ENCODE measurements at places on chromosomes 7 and 10. TPM values are rescaled to one million over a fixed set of nuclear protein-coding genes. Genes with fewer than 3 reads are reported as not detected.

- peaks cover 24% of the 10 kb centered on the region for H3K4me1 ChIP-seq
- H3K27ac ChIP-seq: peak overlapping the region; percentile 95
- no peaks in the 10 kb centered on the region for H3K36me3 ChIP-seq
- peak; percentile 56 for DNase-seq
- no peaks in the 10 kb centered on the region for H3K27me3 ChIP-seq
These were observed 934 bp downstream of the PRTFDC1 start for GRCh38 chr10:24951201-24952142.

DNA sequence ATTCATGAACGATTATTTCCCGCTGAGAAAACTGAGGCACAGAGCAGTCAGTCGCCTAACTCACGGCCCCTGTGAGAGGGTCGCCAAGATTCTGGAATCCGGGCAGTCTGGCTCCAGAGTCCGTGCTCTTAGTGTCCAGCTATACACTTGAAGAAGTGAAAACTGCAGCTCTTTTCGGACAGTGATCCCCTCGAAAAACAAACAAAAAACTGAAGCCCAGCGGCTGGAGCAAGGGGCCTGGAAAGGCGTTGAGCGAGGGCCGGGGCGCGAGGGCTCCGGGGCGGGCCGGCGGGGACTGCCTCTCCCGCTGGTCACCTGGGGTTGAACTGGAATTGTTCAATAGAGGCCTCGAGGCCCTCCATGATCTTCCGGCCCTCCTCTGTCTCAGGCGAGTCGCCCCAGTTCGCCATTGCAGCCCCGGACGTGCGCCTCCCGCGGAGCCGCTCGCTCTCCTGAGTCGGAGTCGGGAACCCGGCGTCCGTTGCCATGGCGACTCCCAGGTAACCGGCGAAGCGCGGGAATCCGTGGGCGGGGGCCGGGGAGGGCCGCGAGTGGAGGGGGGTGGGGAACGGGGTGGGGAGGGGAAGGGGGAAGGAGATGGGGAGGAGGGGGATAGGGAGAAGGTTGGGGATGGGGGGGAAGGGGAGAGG is 881 bp downstream of the C10orf67 start:
- peaks cover 3% of the 10 kb centered on the region for H3K27me3 ChIP-seq
- H3K36me3 ChIP-seq: no peaks in the 10 kb centered on the region
- H3K27ac ChIP-seq: no peak overlapping the region
- H3K4me3 ChIP-seq: peak overlapping the region; percentile 63
- DNase-seq: peak; percentile 89

CCNY gene
- total RNA-seq: 68.2 TPM

GRCh38 chr10:50622706-50623662 is 772 bp downstream of the SGMS1 start:
- H3K4me1 ChIP-seq: peaks cover 27% of the 10 kb centered on the region
- no peaks in the 10 kb centered on the region for H3K27me3 ChIP-seq
- H3K4me3 ChIP-seq: peak overlapping the region; percentile 71
- no peak for DNase-seq
- H3K27ac ChIP-seq: no peak overlapping the region
- no peaks in the 10 kb centered on the region for H3K36me3 ChIP-seq

GRCh38 chr7:86790383-86790782 is 146.7 kb downstream of the GRM3 start:
- no peak overlapping the region for H3K27ac ChIP-seq
- H3K4me1 ChIP-seq: no peaks in the 10 kb centered on the region
- no peaks in the 10 kb centered on the region for H3K36me3 ChIP-seq
- H3K27me3 ChIP-seq: no peaks in the 10 kb centered on the region
- DNase-seq: no peak

DNA sequence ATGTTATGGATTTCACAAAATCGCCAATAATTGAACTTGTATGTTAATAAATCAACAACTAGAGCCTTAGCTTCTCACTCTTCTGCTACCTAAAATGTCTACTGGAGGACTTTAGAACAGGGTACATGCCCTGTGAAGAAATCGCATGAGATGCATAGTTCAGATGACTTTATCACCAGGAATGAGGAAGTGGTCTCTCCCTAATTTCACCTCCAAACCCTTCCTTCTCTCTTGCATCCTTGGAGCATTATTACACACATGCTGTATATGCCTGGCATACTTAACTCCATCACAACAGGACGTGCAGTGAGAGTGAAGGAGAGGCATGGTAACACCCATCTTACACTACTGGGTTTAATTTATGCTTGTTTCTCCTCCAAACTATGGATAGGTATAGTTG is 27.8 kb downstream of the RHEB start:
- no peak overlapping the region for H3K4me3 ChIP-seq
- no peak overlapping the region for H3K27ac ChIP-seq
- no peaks in the 10 kb centered on the region for H3K27me3 ChIP-seq
- H3K36me3 ChIP-seq: no peaks in the 10 kb centered on the region

DNA sequence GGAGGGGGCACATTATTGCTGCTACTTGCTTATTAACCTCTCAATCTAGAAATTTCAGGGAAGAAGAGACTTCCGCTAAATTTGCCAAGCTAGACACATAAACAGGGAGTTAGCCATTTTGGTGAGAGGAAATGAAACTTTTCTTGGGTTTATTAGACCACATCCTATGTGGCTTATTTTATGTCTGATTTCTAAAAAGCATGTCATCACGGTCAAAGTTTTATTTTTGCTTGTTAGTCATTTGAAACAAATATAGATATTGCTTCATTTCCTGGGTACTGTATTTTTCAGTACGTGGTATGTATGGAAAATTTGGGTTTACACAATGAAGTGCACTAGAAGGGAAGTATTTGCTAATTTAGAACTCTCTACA is 144.1 kb downstream of the TCF7L2 start:
- no peaks in the 10 kb centered on the region for H3K27me3 ChIP-seq
- 0 out of 2 replicates have a peak, but pooled peaks cover 2% of the 10 kb centered on the region for H3K36me3 ChIP-seq
- H3K4me3 ChIP-seq: no peak overlapping the region
- DNase-seq: no peak

DNA sequence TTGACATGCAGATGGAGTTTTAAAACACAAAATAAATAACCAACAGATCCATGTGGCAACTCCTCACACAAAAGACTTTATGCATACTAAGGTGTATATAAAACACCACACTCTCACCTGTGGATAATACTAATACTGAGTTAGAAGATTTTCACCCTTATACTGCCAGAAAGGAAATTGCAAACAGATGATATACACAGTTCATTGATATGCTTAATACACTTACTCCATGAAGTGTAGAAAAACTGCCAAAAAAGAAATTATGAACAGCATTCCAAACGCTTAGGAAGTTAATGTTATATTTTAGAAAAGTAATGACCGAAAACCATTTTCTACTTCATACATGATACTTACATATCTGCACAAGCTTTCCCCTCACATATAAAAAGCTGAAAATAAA is 17.6 kb upstream of the SNX13 start:
- DNase-seq: no peak
- no peaks in the 10 kb centered on the region for H3K36me3 ChIP-seq
- no peak overlapping the region for H3K4me3 ChIP-seq
- no peaks in the 10 kb centered on the region for H3K27me3 ChIP-seq
- no peaks in the 10 kb centered on the region for H3K4me1 ChIP-seq

GRCh38 chr7:130912082-130912861 is 178.3 kb upstream of the KLF14 start:
- H3K4me1 ChIP-seq: peaks cover 34% of the 10 kb centered on the region
- H3K4me3 ChIP-seq: no peak overlapping the region
- no peak overlapping the region for H3K27ac ChIP-seq
- no peaks in the 10 kb centered on the region for H3K36me3 ChIP-seq
- DNase-seq: no peak

PIP gene
- not detected for total RNA-seq

- no peaks in the 10 kb centered on the region for H3K36me3 ChIP-seq
- peaks cover 8% of the 10 kb centered on the region for H3K4me1 ChIP-seq
- no peak for DNase-seq
- no peak overlapping the region for H3K27ac ChIP-seq
- no peaks in the 10 kb centered on the region for H3K27me3 ChIP-seq
- no peak overlapping the region for H3K4me3 ChIP-seq
These were observed 333.9 kb downstream of the DNAJB6 start for GRCh38 chr7:157670490-157671357.

RBP4 gene
- total RNA-seq: 0.31 TPM

DNA sequence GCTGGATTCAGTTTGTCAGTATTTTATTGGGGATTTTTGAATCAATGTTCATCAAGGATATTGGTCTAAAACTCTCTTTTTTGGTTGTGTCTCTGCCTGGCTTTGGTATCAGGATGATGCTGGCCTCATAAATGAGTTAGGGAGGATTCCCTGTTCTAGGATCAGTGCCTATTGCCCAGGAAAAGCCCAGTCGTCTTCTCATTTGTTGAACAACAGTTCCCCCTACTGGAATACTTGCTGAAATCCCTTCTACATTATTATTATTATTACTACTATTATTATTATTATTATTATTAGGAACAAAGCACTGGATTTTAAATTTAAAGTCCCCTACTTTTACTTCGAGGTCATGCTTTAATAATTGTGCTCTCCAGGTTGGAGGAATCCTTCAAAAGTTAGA is 528.9 kb downstream of the MAGI2 start:
- H3K36me3 ChIP-seq: no peaks in the 10 kb centered on the region
- no peak overlapping the region for H3K4me3 ChIP-seq
- H3K27me3 ChIP-seq: no peaks in the 10 kb centered on the region
- DNase-seq: no peak

DNA sequence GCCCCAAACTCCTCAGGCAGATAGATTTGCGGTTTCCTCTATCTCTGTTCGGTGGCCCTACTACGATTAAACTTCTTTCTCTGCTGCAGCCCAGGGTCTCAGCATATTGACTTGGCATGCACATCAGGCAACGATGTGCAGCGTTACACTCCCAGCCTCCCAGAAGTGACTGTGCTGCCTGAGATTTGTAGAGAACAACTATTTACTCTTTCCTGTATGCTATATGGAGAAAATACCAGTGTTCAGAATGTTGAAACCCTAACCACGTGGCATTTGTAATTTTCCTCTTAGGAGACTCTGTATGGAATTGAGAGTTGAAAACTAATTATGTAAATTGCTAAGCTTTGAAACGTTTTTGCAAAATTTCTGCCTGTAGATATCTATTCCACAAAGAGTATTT is 50.9 kb downstream of the GNAI1 start:
- no peaks in the 10 kb centered on the region for H3K36me3 ChIP-seq
- no peak overlapping the region for H3K27ac ChIP-seq
- no peaks in the 10 kb centered on the region for H3K27me3 ChIP-seq
- DNase-seq: no peak

GRCh38 chr10:48232717-48233447 is 41.6 kb downstream of the FRMPD2 start:
- DNase-seq: no peak
- no peak overlapping the region for H3K4me3 ChIP-seq
- H3K27me3 ChIP-seq: no peaks in the 10 kb centered on the region

GRCh38 chr10:119243967-119244366 is 36.6 kb downstream of the GRK5 start:
- H3K27me3 ChIP-seq: no peaks in the 10 kb centered on the region
- no peak overlapping the region for H3K4me3 ChIP-seq
- H3K4me1 ChIP-seq: peaks cover 2% of the 10 kb centered on the region
- no peak for DNase-seq
- no peaks in the 10 kb centered on the region for H3K36me3 ChIP-seq
- H3K27ac ChIP-seq: no peak overlapping the region

GRCh38 chr7:106757846-106758245 is 96.9 kb upstream of the CCDC71L start:
- no peak overlapping the region for H3K4me3 ChIP-seq
- no peaks in the 10 kb centered on the region for H3K36me3 ChIP-seq
- no peaks in the 10 kb centered on the region for H3K27me3 ChIP-seq
- H3K4me1 ChIP-seq: no peaks in the 10 kb centered on the region
- H3K27ac ChIP-seq: no peak overlapping the region

DNA sequence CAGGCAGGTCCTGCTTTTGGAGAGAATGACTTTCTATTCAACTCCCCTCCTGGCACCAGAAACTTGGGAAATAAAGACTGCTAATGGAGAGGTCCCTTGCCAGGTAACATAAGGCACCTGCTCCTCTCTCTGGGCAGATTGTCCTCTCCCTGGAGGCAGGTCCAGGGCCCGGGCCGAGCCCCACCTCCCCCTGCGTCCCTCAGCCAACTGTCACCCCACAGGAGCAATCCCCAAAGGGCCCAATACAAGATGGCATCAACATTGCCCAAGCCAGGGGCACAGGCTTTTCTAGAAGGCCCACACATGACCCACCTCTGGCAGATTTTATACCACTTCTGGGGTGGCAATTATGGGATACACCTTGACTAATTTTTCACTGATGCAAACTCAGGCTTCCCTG is 145.2 kb downstream of the HERPUD2 start:
- no peak overlapping the region for H3K4me3 ChIP-seq
- DNase-seq: no peak
- H3K27me3 ChIP-seq: no peaks in the 10 kb centered on the region
- H3K4me1 ChIP-seq: no peaks in the 10 kb centered on the region
- H3K36me3 ChIP-seq: no peaks in the 10 kb centered on the region

DNA sequence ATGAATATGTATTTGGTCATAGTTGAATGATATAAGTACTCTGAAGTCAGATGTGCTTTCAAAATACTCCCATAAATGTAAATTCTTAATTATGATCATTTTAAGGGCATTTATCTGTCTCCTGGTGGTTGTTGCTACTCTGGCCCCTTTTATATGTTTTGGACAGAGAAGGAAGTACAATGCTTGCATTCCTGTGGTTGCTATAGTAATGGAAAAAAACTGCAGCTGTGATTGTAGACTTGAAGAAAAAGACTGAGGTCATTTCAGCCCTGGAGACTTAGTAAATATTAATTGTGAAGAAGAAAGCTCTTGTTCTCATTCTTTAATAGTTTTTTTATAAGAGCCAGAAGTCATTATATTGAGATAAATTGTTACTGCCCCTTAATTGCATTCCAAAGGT is 70.2 kb upstream of the FERD3L start:
- no peaks in the 10 kb centered on the region for H3K4me1 ChIP-seq
- H3K27ac ChIP-seq: no peak overlapping the region

DNA sequence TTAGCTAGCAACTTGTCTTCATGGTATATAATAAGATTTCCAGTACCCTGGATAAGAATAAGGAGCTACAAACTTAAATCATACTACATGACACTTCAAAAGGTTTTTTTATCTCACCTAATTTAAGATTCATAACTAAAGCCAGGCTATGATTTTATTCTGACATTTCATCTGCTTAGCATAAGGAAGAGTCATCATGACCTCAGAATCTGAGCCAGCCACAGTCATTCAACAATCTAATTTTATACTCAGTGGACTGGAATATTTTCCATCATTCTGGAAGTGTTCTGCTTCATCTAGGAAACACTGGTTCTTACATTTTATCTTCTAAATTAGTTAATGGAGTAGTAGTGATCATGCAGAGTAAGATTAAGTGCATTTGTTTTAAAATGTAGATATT is 102.1 kb upstream of the KCND2 start:
- no peak for DNase-seq
- H3K27ac ChIP-seq: no peak overlapping the region
- no peak overlapping the region for H3K4me3 ChIP-seq

SPDYE11 gene
- not detected for total RNA-seq

OPN1SW gene
- total RNA-seq: not detected

GRCh38 chr10:75987616-75988015 is 556.2 kb downstream of the LRMDA start:
- H3K36me3 ChIP-seq: no peaks in the 10 kb centered on the region
- no peak overlapping the region for H3K4me3 ChIP-seq
- H3K27me3 ChIP-seq: no peaks in the 10 kb centered on the region
- DNase-seq: no peak

AKR1D1 gene
- not detected for total RNA-seq

- DNase-seq: no peak
- H3K4me1 ChIP-seq: no peaks in the 10 kb centered on the region
- H3K36me3 ChIP-seq: no peaks in the 10 kb centered on the region
- no peaks in the 10 kb centered on the region for H3K27me3 ChIP-seq
These were observed 9.6 kb upstream of the AGMO start for GRCh38 chr7:15571301-15571878.

GRCh38 chr7:23474094-23474828 is 4.0 kb upstream of the IGF2BP3 start:
- no peaks in the 10 kb centered on the region for H3K36me3 ChIP-seq
- peak; percentile 94 for DNase-seq
- 0 out of 2 replicates have a peak, but pooled peaks cover 4% of the 10 kb centered on the region for H3K4me1 ChIP-seq
- H3K4me3 ChIP-seq: peak overlapping the region; percentile 86
- peak overlapping the region; percentile 96 for H3K27ac ChIP-seq
- H3K27me3 ChIP-seq: no peaks in the 10 kb centered on the region

MYL7 gene
- total RNA-seq: 3.6 TPM

Data from H1 (cell line).